ENCODE measurements at places on chromosomes 6 and 20.

DNA sequence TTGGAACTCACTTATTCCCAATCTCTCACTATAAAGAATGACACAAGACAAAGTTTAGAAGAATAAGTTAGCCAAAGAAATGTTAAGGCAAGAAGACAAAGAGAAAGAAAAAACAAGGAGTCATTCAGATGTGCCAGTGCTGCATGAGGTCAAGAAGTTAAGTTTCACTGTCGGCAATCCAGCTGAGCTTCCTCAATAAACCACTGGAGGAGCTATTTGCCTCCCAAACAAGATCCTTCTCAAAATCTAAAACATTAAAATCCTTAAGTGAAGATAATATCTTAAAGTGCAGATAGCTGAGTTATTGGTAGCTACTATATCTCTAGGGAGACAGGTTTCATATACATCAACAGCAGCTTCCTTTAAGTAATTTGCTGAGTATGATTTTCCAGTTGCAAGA lies 512.3 kb downstream of the HDGFL1 start:
- no peak for DNase-seq

GRCh38 chr6:130679684-130680083 lies 147.5 kb upstream of the SMLR1 start:
- DNase-seq = no peak

DNA sequence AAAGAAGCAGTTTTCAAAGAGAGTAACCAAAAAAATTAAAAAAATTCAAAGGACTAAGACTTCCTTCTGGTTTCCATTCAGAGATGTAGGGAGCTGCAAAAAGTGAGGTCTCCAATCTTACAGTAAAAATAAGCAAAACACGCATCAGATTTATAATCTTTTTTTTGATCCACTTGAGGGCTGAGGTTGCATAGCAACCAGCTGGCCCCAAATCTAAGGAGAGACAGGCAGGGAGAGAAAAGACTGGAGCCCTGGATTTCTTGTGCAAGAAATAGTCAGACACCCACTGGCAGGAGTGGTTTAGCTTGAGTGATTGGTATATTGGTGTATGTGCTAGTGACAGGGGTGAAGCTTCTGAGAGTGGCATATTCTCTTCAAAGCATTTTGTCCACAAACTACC lies 135.9 kb upstream of the FUT9 start:
- no peak for DNase-seq

DNA sequence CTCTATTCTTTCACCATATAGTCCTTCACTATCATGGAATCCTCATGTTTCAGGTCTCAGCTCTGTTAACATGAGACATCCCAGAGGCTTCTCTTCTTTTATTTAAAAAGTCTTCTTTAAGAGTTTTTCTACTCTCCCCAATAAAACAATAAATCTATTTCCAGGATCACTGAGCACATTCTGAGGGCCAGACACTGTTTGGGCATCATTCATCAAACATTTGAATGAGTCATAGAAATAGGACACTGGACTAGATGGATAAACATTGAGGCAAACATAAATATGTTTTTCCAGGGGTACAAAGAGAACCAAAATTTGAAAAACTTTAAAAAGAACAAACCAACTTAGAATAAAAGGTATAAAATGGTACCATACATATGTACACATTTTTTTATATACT lies 554.4 kb downstream of the KIF16B start:
- DNase-seq = no peak
